ENCODE measurements at places on chromosomes 1 and 21.

GRCh38 chr1:18919197-18919905 is 17.0 kb upstream of the ALDH4A1 start:
- no peak for DNase-seq

DNA sequence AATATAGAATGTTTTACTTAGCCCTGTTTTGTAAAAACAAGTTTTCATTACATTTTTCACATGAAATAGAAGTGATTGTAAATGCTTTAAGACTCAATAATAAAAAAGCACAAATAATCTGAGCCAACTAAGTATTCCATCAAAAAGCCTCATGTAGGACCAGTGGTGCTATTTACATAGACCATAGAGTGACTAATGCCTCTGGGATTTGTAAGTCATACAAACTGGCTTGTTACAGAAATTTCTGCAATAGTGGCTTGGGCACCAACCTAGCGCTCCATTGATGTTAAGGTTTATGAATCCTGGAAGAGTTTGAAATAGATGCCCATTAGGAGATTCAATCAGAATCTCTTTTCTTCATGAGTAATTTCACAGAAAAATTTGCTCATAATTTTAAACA is 31.9 kb downstream of the ZMYM1 start:
- no peak for DNase-seq

DNA sequence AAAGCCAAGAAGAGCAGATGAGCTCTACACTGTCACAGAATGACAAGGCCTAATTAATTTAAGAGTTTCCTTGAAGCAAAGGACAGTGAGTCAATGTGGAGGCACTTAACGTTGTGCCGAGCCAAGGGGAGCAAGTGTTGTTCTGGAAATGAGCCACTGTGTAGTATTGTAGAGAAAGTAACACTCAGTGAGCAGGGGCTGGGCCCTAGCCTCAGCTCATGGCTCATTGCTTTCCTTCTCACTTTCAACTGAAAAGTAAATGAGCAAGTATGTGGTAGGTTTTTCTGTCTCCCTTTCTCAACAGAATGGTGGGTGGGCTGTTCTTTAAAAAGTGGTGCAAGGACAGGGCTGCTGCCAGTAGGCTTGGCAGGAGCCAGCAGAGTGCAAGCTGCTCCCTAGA is 11.8 kb upstream of the KIAA0040 start:
- no peak for DNase-seq

DNA sequence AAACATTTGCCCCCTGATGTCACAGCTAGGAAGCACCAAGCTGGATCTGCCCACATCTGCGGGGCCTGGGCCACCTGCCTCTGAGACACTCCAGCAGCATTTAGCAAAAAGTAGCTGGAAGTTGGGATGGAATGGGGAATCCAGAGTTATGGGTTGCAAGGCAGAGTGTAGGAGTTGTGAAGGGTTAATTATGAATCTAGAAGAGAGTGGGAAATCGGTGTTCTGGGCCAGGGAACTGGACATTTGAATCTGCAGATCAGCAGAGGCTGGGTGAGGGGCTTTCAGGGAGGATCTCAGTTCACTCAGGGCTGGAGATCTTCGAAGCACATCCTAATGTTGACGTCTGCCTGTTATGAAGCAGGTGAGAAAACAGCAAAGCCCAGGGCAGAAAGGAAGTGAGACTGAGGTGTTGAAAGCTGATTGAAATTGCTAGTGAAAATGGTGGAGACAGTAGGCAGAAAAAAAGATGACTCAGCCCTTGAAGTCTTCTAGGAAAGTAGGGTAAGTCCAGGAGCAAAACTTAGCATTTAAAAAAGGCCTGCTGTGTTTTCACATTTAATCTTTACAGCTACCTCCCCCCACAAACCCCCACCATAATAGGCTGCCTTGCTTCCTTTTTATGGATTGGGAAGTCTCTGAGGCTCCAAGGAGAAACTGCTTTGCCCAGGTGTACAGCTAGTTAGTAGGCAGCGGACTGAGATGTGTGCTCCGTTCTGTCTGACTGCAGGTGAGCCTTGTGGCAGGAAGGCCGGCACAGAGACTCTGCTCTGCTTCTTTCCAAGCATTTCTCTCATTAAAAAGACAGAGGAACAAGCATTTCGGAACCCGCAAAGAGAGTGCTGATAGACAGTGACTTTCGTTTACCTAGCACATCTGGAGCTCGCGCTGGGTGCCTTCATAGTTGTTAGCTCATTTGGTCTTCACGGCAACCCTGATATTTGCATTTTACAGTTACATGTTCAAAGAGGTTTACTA is 7.2 kb downstream of the VANGL1 start:
- DNase-seq, result peak; percentile 12

- no peak for DNase-seq
Observed at GRCh38 chr1:97947695-97948094, 26.9 kb upstream of the DPYD start.

- no peak for DNase-seq
Observed at GRCh38 chr21:23936224-23936623, 1671.1 kb downstream of the MRPL39 start.

- DNase-seq, result no peak
Observed at GRCh38 chr1:188343914-188344313, 1515.2 kb downstream of the PLA2G4A start.

GRCh38 chr1:45026446-45026845 is 14.4 kb downstream of the UROD start:
- DNase-seq, result no peak

GRCh38 chr1:228207381-228207810 is 448 bp upstream of the OBSCN start:
- no peak for DNase-seq

DNA sequence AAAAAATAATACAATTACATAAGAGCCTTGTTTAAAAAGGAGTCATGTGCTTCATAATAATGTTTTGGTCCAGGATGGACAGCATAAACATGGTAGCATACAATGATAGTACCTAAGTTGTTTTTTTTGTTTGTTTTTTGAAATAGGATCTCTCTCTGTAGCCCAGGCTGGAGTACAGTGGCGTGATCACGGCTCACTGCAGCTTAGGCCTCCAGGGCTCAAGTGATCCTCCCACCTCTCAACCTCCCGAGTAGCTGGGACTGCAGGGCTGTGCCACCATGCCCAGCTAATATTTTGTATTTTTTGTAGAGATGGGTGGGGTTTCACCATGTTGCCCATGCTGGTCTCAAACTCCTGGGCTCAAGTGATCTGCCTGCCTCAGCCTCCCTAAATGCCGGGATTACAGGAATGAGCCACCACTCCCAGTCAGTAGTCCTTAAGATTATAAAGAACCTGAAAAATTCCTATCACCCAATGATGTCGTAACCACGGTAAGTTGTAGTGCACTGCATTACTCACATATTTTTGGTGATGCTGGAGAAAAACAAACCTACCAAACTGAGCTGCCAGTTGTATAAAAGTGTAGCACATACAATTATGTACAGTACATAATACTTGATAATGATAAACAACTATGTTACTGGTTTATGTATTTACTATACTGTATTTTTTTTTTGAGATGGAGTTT is 22.4 kb upstream of the RCOR3 start:
- DNase-seq, result no peak

DNA sequence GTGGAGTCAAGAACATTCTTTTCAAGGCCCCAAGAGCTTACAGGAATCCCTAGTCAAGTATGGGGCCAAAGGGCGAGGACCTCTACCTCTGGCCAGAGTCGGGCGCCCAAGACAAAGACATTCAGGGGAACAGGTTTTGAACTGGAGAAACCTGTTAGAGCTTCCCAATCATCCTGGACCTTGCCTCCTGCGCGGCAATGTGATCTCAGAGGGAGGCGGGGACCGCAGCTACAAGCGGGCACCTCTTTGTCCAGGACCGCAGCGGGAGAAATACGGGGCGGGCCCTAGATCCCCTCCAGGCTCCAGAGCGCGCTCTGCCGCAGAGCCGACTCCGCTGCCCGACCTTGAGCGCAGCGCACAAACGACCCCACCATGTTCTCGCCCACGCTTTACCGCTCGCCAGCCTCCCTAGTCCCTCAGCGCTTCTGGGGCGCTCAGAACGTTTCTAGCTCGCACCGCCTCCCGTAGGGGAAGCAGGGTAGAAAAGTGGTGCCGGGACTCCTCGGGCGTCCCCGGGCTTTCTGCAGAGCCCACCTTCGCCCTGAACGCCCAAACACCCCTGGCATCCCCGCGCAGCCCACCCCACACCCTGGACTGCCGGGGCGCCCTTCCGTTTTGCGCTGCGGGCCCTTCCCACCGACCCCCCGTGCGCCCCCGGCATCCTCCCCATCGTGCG is 28.1 kb downstream of the RABIF start:
- peak; percentile 13 for DNase-seq

DNA sequence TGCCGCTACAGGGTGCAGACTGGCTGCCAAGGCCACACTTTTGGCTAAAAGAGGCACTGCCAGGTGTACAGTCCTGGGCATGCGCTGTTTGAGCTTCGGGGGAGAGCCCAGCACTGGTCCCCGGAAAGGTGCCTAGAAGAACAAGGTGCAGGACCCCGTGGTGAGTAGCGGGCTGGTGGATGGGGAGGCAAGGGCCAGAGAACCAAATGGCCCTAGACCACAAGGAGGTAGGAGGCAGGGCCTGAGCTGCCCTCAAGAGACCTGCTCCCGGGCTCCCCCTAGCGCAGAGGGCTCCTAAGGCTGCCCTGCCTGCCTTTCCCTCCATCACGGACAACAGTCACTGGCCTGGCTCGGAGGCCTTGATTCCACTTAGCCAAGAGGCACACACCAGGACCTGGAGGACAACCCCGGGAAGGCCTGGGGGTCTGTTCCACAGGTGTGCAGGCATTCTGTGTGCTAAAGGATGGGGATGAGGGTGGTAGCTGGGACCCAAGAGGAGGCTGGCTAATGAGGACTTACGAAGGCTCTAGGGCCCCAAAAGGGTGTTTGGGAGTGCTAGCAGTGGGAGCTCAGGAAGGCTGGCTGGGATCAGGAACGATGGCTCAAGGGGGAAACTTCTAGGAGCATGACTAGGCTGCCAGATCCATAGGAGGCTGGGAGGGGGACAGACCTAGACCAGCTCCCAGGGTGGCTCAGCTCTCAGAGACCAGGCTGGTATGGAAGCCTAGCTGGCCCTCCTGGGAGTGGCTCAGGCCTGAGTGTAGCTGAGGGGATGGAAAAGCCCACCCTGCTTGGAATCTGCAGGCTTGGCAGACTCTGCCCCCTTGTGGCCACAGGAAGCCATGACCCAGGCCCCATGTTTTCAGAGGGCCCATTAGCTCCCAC is 742 bp downstream of the ARTN start:
- DNase-seq, result peak; percentile 47

- no peak for DNase-seq
Observed at GRCh38 chr1:16721871-16722641, 18.3 kb upstream of the RNU1-4 start.

- no peak for DNase-seq
Observed at GRCh38 chr1:230792691-230793462, 45.7 kb downstream of the CAPN9 start.

DNA sequence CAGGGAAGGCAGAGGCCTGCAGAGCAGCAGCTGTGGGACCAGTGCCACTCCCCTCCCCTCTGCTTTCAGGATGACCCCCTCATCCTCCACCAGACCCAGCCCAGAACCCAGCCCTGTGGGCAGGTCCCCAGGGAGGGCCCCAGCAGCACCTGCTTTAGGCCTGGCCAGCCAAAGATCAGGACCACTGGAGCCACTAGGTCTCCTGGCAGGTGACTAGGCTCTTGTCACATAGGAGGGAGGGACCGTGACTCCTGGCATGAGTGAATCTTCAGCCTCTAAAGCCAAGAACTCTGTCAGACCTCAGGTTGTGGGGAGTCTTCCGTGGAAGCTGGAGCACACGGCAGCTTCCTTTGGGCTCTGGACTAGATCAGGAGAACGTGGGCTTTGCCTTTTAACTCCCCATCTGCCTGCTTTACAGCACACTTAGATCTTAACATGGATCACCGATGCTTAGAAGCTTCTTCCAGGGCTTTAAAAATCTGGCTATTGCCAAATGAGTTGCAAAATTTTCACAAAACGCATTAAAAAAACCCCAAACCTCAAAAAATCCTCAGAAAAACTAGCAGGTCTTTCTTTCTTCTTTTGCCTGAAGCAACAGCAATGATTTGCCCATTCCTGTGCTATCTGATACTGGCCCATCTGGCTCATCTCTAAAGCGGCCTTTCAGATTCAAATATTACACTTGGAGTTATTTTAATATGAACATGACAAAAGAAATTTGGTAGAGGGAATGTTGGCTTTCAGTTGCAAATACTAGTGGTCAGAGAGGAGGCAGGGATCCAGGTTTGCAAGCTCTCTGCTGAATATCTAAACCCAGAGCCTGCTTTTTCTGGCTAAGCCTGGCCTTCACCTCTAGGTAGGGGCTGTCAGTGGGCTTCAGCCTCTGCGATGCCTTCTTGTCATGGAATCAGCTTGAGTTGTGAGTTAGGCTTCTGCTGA is 235.2 kb downstream of the SDCCAG8 start:
- DNase-seq, result no peak

DNA sequence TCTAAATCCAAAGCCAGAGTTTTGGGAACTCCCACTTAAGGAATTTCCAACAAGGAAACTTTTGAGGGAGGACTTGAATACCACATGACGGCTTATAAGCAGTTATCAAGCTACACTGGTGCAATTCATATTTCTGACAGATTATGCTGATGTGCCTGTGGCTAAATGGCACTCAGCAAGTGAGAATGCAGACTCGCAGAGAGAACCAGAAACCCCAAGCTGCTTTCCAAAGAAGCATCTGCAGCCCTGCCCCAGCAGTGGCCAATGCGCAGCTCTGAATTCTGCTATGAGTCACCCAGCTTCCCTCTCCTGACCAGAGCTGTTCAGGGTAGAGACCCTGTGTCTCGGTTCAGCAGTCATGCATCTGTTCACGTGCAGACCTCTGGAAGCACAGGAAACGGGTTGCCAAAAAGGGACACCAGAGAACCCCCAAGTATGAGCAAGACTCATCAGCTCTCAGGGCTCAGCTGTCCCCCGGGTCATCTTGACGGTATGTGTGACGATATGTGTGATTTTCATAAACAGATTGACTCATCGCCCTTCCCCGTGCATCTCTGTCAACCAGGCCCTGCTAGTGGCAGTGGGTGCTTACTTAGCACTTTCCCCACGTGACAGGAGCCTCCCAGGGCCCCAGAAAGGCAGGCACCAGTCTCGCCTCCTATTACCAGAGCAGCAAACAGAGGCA is 76.3 kb downstream of the ITPKB start:
- DNase-seq, result peak; percentile 87

DNA sequence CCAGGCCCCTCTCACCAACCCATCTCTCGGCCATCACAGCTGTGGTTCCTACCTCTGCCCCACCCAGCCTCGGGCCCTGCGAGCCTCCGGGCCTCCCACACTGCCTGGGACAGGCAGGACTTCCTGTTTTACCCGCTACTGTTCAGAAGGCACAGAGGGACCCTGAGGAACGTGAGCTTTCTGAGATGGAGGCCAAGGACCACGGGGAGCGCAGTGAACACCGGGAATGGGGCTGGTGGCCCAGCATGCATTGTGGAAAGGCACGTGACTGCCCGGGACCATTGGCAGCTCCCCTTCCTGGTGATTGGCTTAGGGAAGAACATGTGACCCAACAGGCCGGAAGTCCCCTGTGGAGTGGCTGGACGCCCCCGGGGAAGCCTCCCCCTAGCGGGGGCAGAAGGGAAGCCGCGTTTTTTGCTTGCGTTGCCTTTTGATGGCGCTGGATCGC is 7.0 kb downstream of the S100B start:
- DNase-seq, result no peak

- DNase-seq, result peak; percentile 23
Observed at GRCh38 chr1:91730801-91731732, 154.9 kb downstream of the TGFBR3 start.

All from CD4-positive, alpha-beta T cell treated with Interleukin-21 for 1 hour (primary cell).